K562 (cell line): ENCODE measurements at places on chromosomes 13 and 19.

GRCh38 chr13:66534561-66534960 is 695.6 kb downstream of the PCDH9 start:
- no peak for DNase-seq

DNA sequence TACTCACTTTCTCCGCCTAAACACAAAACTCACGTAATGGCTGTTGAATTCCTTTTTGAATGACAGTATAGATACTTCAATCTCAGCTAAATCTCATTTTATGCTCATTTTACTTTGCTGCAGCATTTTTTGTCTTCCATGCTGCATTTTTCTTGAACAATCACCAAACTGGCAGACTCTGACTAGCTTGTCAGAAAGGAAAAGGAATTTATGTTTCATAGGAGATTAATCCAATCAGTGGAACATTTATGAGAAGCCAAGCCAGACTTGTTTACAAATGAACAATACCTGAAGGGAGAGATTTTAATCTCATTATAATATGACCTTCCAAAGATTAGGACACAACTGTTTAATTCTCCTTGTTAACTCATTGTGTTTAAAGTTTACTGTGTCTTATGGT is 1044.3 kb downstream of the DIAPH3 start:
- DNase-seq = no peak

DNA sequence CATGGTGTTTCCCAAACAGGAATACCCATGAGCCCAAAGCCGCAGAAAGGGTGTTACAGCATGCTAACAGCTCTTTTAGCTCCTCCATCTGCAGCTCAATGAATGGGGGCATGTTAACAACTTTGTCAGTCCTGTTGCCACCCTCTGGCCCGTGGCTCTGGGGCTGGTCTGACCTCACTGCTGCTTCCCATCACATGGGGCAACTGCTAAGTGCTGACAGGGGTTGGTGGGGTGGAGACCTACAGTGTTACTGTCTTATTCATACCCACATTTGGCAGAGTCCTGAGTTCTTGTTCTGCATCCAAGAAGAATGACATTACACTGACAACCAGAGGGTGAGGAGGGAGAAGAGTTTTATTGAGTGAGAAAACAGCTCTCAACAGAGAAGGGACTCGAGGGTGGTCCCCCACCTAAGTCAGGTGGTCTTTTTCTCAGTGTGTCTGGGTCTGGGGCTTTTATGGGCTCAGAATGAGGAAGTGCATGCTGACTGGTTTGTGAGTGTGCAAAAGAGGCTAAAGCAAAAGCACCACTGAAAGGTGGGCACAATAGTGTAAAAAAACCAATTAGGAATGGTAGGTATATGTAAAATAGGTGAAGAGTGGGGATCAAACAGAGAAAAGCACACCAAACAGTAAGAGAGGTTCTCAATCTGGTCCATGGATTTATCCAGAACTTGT is 1952.0 kb upstream of the PCDH20 start:
- DNase-seq = no peak

DNA sequence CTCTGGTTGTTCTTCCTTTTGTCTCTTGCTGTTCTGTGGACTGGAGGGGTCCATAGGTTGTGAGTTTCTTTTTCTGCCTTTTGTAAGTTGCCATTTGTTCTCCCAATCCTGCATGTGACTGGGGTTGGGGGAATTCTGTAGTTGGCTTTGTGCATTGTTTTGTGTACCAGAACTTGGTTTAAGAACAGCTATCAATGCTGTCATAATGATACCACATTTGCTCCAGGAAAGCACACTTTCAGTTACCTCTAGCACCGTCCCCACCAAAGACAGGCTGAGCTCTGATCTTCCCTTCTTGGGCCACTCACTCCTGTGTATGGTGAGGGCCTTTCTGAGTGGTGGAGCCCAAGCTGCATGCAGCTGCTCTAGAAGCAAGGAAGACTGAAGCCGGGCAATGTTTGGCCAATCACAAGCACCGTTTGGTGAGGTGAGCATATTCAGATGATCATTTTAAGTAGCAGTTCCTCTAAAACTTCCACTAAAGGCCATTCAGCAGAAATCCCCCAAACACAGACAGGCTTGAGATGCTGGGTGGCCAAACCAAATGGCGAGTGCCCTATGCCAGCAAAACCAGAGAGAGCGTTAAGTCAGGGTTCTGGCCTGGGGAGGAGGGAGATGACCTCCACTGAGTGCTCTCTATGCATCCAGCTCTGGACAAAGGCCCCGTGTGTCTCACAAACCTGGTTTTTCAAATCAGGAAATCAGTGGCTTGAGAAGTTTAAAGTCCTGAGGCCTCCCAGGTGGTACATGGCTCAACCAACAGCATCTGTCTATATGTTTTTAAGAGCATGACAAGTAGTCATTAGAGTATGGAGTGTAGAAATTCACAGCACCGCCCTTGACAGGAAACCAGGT is 120.7 kb upstream of the SPATA13 start:
- DNase-seq = no peak

DNA sequence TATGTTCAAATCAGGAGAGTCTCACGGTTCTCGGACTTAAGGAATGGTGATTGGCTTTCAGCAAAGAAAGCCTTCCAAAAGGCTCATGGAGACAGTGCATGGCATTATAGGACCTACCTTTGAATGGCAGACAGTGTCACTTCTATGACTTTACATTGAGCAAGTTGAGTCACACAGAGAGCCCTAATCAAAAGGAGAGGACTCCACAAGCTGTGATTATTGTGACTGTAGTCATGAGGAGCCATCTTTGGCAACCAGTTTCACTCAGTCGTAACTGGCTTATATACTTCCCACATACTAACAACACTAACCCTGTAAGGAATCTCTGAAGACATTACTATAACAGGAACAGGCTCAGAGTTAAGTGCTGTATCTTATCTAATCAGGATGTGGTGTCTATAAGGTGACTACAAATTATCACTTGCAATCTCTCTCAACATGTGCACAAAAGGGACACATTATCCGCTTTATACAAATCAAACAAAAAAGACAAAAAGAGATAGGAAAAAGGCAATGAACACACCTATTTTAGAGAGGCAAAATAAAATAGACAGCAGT is 6.1 kb downstream of the LGALS14 start:
- DNase-seq = no peak

DNA sequence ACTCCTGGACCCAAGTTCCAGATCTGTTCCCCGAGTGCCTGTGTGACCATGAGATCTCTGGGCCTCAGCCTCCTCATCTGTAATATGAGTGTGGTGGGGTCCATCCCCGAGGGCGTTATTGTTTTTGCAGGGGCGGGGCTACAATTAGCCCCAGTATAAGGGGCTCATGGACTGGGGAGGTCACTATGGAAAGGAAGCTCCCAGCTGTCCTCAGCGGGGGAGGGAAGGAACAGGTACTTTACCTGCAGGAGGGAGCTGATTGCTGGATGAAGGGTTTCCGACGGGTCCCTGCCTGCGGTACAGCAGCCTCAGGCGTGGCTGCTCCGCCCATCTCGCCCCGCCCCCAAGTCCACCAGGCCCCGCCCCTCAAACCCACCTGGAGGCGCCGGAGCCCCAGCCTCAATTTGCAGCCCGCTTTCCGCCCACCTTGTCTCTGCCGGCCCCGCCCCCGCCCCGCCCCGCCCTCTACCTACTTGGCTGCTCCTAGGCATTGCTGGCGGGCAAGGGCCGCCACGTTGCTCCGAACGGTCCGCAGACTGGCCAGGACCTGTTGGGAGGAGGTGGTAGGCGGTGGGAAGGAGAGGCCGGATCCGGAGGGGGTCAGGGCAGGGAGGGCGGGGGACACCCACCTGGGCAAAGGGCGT is 5.5 kb downstream of the PDE4C start:
- peak; percentile 83 for DNase-seq

DNA sequence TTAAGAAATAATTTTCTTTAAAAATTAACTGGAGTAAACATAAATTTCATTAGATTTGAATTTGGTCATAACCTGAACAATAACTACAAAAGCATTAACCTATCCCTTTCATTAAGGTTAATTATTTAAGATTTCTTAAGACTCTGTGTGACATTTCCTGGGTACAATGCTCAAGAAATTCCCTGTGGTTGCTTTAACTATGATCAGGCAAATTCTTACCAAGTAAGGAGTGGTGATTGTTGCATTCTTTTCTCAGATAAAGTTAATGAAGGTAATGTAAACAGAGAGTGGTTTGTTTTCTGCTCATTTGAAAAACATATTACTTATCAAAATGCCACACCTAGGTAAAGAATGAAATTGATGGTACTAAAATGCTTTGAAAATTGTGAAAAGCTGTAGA is 114.8 kb upstream of the MIR17HG start:
- DNase-seq = no peak

GRCh38 chr13:48879432-48879831 is 96.3 kb upstream of the FNDC3A start:
- no peak for DNase-seq

- DNase-seq = no peak
These were observed 75.1 kb downstream of the URI1 start for GRCh38 chr19:30017172-30017571.
